Kidney epithelial cell (primary cell): ENCODE measurements at places on chromosomes 2 and 18.

DNA sequence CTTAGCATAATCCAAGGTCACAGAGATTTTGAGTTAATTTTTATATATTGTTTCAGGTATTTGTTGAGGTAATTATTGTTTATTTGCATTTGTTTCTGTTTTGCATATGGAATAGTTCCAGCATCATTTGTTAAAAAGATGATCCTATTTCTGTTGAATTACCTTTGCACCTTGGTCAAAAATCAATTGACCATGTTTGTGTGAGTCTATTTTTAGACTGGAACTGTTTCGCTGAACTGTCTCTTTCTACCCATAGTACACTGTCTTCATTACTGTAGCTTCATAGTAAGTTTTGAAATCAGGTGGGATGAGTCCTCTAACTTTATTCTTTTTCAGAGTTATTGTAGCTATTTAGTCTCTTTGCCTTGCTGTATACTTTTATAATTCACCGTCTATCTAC lies 28.9 kb upstream of the RAMP1 start:
- DNase-seq = no peak

DNA sequence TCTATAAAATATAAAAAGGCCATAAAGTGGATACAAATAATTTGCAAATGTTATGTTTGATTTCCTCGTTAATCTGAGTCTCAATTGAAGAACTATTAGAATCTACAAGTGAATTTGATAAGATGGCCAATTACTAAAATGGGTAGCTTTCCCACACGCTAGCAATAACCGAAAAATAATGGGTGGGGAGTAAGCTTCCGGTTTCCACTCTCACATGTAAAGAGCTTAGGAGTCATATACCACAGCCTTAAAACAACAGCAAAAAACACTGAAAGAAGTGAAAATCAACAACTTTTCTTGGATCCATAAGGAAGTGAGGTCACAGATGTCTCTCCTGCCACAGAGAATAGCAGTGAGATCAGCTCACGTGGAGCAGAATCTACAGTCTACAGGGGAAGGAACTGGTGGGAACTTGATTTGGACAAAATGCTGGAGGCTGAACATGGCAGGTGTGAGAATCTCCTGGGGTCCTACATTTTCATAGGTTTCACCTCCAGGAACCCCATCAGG lies 18.6 kb downstream of the THAP4 start:
- DNase-seq = no peak

DNA sequence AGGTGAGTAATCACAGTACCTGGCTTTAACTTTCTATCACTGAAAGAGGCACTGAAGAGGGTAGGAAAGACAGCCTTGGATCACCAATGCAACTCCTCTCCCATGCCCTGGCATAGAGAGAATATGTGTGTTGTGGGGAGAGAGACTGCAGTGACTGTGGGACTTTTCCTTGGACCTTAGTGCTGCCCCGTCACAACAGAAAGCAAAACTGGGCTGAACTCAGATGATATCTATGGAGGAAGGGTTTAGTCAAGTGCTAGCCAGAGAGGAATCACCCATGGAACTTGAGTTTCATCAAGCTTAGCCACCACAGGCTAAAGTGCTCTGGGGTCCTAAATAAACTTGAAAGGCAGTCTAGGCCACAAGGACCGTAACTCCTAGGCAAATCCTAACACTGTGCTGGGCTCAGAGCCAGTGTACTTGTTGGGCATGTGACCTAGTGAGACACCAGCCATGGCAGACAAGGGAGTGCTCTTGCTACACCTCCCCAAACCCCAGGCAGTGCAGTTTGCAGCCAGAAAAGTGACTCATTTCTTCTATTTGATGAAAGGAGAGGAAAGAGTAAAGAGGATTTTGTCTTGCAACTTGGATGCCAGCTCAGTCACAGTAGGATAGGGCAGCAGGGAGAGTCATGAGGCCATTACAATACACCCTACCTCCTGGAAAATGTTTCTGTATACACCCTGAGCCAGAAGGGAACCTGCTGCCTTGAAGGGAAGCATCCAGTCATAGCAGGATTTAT lies 105.8 kb upstream of the SPOPL start:
- DNase-seq = peak; percentile 9

DNA sequence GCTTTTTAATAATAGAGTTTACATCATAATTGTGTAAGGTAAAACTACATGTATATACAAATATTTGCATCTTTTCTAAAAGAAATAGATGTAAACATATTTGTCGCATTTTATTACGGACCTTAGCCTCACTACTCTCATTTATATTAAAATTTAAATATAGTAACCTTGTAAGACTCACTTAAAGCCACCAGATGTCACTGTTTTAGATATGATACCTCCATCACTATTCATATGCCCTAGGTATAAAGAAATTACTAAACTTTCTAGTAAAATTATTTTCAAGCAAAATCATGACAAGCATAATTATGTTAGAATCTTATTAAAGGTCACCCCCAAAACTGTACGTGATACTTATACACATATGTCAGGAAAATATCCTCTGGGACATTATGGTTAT lies 674.3 kb upstream of the REG3G start:
- no peak for DNase-seq

DNA sequence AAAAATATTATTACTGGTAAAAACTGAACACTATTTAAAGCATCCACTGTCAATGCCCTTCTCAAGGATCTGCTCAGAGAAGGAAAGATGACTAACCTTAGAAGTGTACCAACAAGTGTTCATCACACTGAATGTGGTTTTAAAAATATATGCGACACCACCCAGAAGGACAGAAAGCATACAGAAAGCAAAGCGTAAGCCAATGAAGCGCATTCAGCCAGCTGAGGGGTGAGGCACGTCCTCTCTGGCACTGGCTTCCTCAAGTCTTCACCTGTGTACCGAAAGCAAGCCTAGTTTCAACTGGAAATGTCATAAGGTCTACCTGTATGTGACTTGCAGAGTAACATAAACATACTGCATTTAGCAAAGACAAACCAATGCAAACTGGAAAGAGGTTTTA lies 88.8 kb downstream of the PSMG2 start:
- DNase-seq = no peak

DNA sequence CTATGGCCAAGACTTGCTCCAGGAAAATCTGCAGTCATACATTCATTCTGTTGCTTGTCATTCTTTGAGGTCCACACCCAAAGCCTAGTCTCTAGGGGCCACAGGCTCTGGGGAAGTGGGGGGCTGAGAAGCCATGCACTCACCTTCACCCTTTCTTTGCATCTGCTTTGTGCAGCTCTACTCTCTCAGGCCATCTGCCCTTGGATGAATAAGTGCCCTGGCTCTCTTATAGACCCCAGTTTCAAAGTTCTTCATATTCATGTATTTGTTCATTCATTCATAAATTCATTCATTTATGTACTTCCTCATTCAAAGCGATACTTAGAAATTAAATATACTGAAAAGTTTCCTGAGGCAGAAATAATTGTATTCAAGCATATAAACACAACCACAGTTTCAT lies 130.3 kb upstream of the FAM98A start:
- no peak for DNase-seq

DNA sequence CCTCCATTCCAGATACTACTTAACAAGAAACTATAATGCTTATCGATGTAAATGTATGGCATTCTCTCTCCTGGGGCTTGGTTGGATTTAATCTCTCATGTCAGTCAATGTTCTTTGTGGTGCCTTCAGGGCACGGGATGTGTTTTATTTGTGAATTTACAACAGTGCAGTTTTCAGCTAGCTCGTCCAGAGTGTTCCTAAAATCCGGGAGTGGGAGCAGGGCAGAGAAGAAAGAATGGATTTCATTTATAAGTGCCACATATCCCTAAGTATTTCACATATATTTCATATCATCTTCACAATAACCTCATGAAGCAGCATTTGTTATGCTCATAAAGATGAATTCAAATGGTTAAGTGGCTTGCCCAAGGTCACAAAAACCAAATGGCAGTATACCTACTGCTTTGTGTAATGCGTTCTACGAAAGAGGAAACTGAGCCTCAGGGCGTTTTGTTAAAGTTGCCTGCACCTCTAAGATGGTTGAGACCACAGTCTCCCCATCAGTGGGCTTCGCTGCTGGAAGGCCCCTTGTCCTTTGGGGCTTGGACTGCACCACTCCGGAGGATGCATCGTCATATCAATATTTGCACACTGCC lies 134.7 kb upstream of the MGAT5 start:
- no peak for DNase-seq

GRCh38 chr2:127100251-127101047 lies 6.5 kb downstream of the BIN1 start:
- DNase-seq = peak; percentile 83

- no peak for DNase-seq
These were observed 54.3 kb downstream of the TTC21B start for GRCh38 chr2:165899311-165899710.

DNA sequence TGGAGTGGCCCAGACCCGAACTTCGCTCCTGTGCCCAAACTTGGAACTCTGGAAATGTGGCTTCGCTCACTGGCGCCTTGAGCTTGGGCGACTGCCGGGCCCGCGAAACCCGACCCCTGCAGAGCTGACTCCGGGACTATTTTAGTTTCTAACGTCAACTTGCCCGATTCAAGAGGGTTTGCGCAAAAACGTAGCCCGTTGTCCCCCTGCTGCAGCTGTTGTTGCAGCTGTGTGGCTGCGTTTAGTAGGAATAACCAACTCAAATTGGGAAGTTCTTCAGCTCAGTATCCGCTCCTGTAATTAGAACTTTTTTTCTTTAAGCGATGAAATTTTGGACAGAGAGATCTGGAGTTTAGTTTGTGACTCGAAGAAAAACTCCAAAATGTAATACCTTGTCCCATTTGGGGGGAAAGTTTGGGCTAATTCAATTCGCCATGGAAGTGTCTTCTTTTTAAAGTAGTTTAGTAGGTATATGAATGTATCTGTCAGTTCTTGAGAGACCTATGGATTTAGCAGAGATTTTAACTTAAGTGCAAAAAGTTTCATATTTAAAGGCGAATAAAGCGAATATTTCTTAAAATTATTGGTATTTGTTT lies 559 bp downstream of the MYL12A start:
- DNase-seq = no peak

DNA sequence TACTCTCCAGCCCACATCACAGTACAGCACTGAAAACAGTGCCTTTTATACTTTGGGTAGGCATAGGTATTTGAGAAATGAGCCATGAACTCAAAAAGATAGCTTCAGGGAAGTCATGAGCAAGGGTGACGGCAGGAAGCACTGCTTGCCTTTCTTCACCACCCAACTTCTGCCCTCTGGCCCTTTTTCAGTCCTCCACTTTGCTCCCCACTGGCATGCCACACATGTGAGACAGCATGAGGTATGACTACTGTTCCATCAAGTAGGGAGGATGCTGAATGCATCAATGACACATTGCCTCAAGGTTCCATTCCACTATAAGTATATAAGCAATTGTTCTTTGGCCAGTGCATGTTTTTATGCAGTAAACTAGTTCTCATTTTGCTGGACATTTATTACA lies 373.0 kb downstream of the NRXN1 start:
- DNase-seq = no peak

DNA sequence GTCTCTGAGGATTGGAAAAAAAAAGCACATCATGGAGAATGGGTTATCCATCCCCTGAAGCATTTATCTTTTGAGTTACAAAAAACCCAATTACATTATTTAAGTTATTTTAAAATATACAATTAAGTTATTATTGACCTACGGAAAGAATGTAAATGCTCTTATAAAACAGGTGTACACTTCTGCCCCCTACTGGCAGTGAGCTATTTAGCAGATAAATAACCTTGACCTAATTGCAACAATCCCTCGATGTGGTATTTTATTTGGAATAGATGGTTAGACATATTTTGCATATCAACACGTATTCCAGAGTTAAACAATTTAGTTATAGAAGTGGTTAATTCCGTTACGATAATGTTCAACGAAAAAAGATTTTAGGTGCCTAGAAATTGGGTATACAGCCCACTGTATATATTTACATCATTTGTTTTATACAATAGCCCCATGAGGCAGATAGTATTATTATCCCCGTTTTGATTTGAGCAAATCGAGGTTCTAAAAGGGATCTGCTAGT lies 9.1 kb upstream of the DAW1 start:
- no peak for DNase-seq

DNA sequence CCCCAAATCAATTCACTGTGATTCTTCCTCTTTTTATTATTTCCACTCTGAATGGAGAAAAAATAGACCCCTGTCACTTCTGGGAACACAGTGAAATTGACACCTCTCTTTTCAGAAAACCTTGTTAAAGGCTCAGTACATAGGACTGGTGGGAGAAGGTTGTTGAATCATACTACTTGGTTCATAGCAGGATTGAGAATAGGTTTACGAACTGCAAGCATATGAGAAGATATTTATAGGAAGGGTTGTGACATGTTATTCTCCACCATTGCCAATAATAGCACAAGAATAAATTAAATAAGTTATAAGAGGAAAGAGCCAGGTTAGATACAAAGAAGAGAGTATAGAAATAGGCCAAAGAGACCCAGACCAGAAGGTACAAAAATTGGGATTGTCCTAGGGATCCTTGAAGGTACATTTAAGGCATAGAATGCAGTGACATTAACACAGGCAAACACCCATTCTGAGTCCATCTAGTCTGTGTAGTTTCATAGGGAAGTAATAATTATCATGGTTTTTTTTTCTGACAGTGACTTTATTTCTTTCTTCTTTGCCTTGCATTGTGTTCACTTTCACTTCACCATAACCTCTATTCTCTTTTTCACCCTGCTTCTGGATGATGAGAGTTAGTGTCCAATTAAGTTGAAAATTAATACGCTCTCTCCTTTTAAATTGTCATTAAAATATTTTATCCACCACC lies 21.8 kb upstream of the SERPINE2 start:
- DNase-seq = no peak

- DNase-seq = no peak
These were observed 40.8 kb downstream of the SCRN3 start for GRCh38 chr2:174436351-174436750.

GRCh38 chr18:10113121-10114022 lies 199.6 kb downstream of the VAPA start:
- no peak for DNase-seq

DNA sequence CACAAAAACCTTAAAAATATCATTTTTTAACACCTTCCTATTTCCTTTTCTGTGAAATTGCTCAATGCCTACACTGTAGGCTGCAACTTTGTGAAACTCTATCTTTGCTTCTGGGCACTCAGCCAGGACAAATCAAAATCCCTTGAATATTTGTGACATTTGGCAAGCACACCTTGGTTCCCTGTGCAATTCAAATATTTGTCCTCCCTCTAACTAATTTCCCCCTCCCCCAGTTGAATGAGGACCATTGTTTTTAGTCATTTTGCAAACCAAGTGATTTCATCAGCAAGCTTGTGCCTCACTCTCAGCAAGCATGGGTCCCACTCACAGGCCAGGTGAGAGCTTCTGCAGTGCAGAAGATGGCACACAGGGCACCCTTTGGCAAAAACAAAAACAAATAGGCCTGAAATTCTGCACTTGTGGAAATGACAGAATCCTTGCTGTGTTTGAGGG lies 541.5 kb downstream of the CNTNAP5 start:
- DNase-seq = no peak

DNA sequence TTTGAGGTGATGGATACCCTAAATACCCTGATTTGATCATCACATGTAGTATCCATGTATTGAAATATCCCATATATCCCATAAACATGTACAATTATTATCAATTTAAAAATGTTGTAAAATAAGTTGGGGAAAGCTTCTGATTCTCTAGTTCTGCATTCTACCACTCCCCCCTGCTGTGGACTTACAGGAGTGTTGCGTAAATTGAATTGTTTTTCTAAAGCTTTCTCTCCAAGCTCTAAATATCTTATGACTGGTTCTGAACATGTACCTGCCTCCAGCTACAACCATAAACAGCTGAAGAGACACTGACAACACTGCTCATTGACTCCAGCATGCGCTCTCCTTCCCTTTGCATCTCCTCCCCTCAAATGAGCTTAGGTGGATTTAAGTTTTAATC lies 145.2 kb downstream of the MGAT5 start:
- no peak for DNase-seq

GRCh38 chr2:174761837-174762236 lies 2.4 kb downstream of the CHRNA1 start:
- DNase-seq = no peak
